ENCODE measurements at places on chromosomes 1 and 21. TPM values are rescaled to one million over a fixed set of nuclear protein-coding genes. Genes with fewer than 3 reads are reported as not detected.

- H3K27me3 ChIP-seq = no peaks in the 10 kb centered on the region
- H3K4me3 ChIP-seq = no peak overlapping the region
- H3K27ac ChIP-seq = no peak overlapping the region
- H3K36me3 ChIP-seq = no peaks in the 10 kb centered on the region
- no peak for DNase-seq
- H3K4me1 ChIP-seq = no peaks in the 10 kb centered on the region
Measured at GRCh38 chr21:24594082-24594481, 1013.2 kb downstream of the MRPL39 start.

The ACTA1 gene
- total RNA-seq = 0.83 TPM

- no peak for DNase-seq
- H3K27me3 ChIP-seq = no peaks in the 10 kb centered on the region
- H3K4me3 ChIP-seq = no peak overlapping the region
- H3K36me3 ChIP-seq = peaks cover 13% of the 10 kb centered on the region
- no peaks in the 10 kb centered on the region for H3K4me1 ChIP-seq
- no peak overlapping the region for H3K27ac ChIP-seq
Measured at GRCh38 chr1:67708606-67709005, 23.6 kb downstream of the GADD45A start.

GRCh38 chr1:209587789-209588188 is 4.3 kb downstream of the CAMK1G start:
- H3K4me1 ChIP-seq = peaks cover 4% of the 10 kb centered on the region
- DNase-seq = no peak
- no peak overlapping the region for H3K4me3 ChIP-seq
- H3K27ac ChIP-seq = no peak overlapping the region

DNA sequence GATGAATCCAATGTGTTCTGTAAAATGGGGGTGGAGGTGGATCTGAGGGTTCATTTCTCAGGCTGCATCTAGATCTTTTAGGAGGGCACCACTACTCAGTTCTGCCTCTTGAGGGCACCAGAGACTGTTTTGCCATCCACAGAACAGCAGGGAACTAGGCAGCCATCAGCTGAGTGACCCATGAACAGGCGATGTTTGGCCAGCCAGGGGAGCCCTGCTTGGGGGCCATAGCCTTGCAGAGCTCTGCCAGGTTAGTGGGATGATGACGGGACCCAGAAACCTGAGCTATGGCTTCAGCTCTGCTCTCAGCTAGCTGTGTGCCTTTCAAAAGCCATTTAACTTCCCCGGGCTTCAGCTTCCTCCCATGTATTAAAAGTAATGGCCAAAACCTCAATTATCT is 13.4 kb upstream of the NOS1AP start:
- peaks cover 2% of the 10 kb centered on the region for H3K27me3 ChIP-seq
- no peak overlapping the region for H3K4me3 ChIP-seq
- no peaks in the 10 kb centered on the region for H3K4me1 ChIP-seq
- peak; percentile 78 for DNase-seq

DNA sequence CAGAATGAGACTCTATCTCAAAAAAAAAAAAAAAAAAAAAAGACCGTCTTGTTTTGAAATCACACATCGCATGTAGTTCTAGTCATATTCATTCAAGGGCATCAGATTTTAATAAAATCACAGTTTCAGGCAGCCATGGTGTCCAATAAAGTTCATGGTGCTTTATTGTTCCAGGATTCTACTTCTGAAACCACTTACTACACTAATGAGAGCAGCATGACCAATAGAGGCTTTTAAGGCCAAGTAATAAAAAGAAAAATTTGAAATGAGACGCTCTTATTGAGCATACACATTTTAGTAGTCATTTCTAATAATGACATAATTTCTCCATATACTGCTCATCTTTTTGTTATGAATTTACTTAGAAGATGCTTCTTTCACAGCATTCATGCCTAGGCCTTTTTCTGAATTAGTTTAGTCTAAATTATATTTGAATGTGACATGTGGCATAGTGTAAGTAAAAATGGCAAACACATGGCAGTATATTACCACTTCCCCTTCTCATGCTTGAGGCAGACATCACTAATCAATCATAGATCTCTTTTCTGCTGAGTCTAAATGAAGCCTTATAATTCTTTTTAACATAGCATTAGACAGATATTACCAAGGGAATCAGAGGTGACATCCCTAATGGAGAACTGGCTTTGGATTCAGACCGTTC is 18.5 kb downstream of the NTMT2 start:
- H3K27ac ChIP-seq = no peak overlapping the region
- DNase-seq = no peak
- H3K36me3 ChIP-seq = no peaks in the 10 kb centered on the region
- H3K4me1 ChIP-seq = no peaks in the 10 kb centered on the region

DNA sequence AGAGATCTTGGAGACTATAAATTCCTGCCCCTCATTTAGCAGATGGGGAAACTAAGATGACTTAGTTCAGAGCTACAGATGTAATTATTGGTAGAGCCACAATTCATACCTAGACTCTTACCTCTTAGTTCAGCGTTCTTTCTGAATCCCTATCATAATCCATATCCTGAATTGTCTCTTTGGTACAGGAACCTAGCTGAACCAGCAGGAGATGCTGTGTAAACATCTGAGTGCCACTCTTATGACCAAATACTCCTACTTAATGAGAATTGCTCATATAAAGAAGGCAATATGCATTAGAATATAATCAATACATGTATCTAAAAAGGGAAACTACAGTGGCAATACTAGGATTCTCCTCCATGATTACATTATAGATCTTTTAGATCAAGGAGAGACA is 459.0 kb downstream of the SIPA1L2 start:
- H3K4me3 ChIP-seq = no peak overlapping the region
- H3K36me3 ChIP-seq = no peaks in the 10 kb centered on the region
- H3K27me3 ChIP-seq = no peaks in the 10 kb centered on the region
- no peak for DNase-seq

GRCh38 chr1:28044399-28044798 is 44.0 kb downstream of the EYA3 start:
- H3K27ac ChIP-seq = no peak overlapping the region
- no peaks in the 10 kb centered on the region for H3K27me3 ChIP-seq
- H3K36me3 ChIP-seq = peaks cover 5% of the 10 kb centered on the region
- H3K4me1 ChIP-seq = no peaks in the 10 kb centered on the region

DNA sequence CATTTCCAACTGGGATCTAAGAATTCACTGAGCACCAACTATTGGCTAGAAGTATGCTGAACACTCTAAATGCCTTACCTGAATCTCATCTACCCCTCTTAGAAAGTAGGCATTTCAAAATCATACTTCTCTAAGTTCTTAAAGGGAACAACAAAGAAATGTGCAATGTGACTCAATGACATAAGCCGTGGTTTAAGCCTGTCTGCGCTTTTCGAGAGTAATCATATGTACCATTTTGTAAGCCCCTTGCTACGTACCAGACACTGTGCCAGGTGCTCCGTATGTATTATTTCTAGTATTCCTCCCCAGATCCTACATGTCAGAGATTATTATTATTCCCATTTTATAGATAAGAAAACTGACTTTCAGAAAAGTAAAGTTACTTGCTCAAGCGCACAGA is 454.2 kb downstream of the SETD4 start:
- no peaks in the 10 kb centered on the region for H3K27me3 ChIP-seq
- no peak overlapping the region for H3K27ac ChIP-seq
- DNase-seq = no peak
- H3K36me3 ChIP-seq = no peaks in the 10 kb centered on the region

The MRAP gene
- 3.8 TPM for total RNA-seq

DNA sequence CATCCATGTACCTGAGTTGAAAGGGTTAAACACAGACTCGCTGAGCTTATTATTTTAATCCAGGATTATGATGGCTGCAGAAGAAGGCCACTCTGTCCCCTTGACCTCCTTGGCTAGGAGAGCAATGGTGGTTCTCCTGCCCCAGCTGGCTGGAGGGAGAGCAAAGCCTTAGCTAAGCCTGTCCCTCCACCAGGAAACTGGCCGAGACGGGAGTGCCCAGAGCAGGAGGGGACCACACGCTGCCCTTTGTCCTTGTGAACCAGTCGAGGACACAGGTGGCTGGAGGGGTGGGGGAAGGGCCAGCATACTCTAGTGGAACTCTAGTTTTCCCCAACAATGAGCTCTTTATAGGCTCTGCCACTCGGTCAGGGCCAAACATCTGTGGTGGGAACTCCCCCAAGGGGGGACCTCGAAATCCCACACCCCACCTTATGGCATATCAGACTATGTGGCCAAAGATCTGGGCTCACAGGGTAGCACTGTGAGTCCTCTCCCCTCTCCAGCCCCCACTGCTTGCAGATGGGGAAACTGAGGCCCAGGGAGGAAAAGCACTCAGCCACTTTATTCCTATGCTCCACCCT is 12.9 kb downstream of the KIAA1614 start:
- H3K27me3 ChIP-seq = no peaks in the 10 kb centered on the region
- DNase-seq = no peak
- no peak overlapping the region for H3K27ac ChIP-seq
- H3K36me3 ChIP-seq = peaks cover 15% of the 10 kb centered on the region
- H3K4me3 ChIP-seq = no peak overlapping the region

GRCh38 chr1:159979257-159979656 is 25.2 kb upstream of the SLAMF9 start:
- H3K27me3 ChIP-seq = peaks cover 5% of the 10 kb centered on the region
- no peak overlapping the region for H3K4me3 ChIP-seq
- peaks cover 12% of the 10 kb centered on the region for H3K4me1 ChIP-seq
- no peaks in the 10 kb centered on the region for H3K36me3 ChIP-seq

The ICOSLG gene
- 4.0 TPM for total RNA-seq

The BMP8B gene
- 1.0 TPM for total RNA-seq

GRCh38 chr1:220990427-220991339 is 111.4 kb downstream of the HLX start:
- DNase-seq = no peak
- H3K4me3 ChIP-seq = no peak overlapping the region
- H3K27ac ChIP-seq = no peak overlapping the region
- no peaks in the 10 kb centered on the region for H3K36me3 ChIP-seq
- H3K4me1 ChIP-seq = peaks cover 8% of the 10 kb centered on the region

DNA sequence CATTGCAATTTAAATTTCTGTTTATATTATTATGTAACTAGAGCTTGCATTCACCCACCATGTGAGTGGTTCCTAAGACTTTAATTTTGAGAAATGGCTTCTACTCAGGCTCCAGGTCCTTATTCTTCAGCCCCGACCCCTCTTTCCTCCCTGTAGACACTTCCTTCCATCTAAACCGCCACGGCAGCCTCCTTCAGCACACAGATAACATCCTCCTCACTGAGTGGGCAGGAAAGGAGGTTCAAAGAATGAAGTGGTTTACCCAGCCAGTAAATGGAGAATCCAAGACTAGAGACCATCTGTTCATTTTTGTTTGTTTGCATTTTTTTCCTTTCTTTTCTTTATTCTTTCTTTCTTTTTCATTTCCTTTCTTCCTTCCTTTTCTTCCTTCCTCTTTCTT is 37.1 kb upstream of the SOD1 start:
- DNase-seq = no peak
- H3K4me1 ChIP-seq = no peaks in the 10 kb centered on the region
- H3K27me3 ChIP-seq = no peaks in the 10 kb centered on the region
- no peak overlapping the region for H3K27ac ChIP-seq

DNA sequence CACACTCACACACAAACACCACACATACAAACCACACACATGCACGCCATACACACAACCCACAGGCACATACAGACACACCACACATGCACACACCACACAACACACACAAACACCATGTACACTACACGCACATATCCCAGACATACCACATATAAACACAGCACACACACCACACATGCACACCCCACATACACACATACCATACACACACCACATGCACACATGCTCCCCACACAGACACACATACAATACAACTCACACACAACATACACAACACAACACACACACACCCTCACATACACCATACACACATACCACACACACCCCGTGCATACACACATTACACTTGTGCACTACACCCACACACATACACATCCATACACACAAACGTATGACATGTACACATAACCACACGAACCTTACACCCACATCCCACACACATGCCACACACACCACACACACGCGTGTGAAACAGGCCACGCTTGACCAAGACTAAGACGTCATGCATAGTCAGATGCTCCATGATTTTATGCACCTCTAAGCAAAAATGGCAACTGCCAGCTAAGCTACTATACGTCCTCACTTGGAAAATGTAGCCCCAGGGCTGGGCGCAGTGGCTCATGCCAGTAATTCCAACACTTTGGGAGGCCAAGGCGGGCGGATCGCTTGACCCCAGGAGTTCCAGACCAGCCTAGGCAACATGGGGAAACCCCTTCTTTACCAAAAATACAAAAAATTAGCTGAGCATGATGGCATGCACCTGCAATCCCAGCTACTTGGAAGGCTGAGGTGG is 77.4 kb upstream of the TMPRSS2 start:
- H3K4me3 ChIP-seq = no peak overlapping the region
- H3K27me3 ChIP-seq = no peaks in the 10 kb centered on the region
- DNase-seq = no peak
- peak overlapping the region; percentile 80 for H3K27ac ChIP-seq
- no peaks in the 10 kb centered on the region for H3K36me3 ChIP-seq

DNA sequence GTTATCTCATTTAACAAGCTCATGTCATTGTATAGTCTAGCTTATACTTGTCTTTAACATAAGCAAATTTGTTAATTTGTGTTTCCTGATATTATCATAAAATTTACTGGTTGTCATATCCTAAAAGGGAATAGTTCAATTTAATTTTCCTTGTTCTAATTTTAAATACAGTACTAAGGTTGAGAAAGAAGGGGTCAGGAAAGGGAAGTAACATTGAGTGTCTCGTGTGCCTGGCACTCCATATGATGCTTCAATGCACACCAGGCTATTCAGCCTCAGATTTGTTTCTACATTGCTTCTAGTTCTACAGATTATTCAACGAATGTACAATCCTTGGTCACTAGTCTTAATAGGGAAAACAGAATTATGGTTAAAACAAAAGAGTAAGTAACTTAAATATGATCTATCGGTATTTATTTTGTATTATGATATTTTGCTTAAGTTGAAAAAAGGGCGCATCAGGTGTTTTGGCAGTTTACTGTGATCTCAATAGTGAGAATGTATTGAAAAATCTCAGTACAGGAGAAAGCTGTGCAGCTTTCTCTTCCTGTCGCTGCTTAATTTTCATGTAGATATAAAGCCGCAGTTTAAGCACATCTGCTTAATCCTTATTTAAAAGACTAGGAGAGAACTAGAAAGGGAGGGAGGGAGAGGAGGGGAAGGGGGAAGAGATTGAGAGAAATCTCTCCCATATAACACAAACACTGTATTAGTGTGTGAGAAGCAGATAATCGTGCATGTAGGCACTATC is 13.0 kb downstream of the PTPRC start:
- no peaks in the 10 kb centered on the region for H3K4me1 ChIP-seq
- no peak overlapping the region for H3K27ac ChIP-seq
- no peaks in the 10 kb centered on the region for H3K27me3 ChIP-seq
- no peaks in the 10 kb centered on the region for H3K36me3 ChIP-seq

The ZBTB8A gene
- total RNA-seq = 13.9 TPM

DNA sequence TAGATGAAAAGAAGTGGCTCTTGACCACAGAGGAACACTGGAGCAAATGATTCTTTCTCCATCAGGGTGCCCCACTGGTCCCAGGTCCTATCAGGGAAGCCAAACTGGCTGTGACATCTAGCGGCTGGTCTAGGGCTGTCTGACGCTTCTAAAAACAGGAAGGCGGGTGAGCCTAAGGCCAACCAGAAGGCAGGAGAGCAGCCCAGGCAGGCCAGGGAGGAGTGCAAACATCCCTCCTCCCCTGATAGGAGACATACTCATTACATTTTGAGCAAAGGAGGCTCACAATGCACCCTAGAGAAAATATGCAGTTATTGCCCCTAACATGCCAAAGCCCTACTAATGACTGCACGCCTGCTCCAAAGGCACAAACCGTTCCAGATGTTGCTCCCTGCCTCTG is 10.4 kb upstream of the FOXE3 start:
- DNase-seq = peak; percentile 85
- peaks cover 5% of the 10 kb centered on the region for H3K27me3 ChIP-seq
- H3K4me1 ChIP-seq = no peaks in the 10 kb centered on the region
- no peak overlapping the region for H3K27ac ChIP-seq

Data from lung (tissue), 17 donors.